NCI-H1930 (cell line): ENCODE measurements at places on chromosomes 12 and 14.

- no peak for DNase-seq
These were observed 154.3 kb upstream of the CRY1 start for GRCh38 chr12:107247650-107248049.

DNA sequence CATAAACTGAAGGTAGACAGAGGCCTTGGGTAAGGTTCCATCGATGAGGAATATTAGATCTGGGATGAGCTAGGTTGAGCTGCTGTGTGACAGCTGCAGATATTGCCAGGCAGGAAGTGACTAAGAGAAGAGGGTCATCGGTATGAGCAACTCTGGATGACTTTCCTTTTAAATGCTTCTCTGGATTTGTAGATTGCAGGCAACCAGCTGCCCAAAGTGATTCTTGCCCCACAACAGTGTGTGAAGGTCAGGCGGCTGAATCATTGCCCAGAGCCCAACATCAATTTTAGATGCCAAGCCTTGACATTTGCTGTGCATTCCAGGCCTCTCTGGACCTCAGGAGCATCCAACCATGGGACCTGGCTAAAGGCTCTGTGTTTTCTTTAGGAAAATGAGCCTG is 255.9 kb downstream of the DPF3 start:
- no peak for DNase-seq

DNA sequence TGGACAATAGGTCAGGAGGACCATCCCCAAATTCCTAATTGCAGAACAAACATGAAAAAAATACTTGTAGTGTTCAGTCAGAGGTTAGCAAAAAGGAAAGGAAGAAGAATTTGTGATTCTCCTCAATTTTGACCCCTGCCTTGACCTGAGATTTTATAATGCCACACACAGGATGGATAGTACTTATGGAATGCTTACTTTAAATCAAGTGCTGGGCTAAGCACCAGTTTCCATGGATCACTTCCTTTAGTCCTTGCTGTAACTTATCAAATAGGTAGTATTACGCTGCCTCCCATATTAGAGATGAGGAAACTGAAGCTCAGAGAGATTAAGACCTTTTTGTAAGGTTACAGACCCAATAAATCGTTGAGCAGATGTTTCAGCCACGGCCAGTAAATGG is 81.2 kb upstream of the OVCH1 start:
- DNase-seq, result no peak

- DNase-seq, result no peak
These were observed 1204.8 kb downstream of the GALC start for GRCh38 chr14:86788224-86788623.

DNA sequence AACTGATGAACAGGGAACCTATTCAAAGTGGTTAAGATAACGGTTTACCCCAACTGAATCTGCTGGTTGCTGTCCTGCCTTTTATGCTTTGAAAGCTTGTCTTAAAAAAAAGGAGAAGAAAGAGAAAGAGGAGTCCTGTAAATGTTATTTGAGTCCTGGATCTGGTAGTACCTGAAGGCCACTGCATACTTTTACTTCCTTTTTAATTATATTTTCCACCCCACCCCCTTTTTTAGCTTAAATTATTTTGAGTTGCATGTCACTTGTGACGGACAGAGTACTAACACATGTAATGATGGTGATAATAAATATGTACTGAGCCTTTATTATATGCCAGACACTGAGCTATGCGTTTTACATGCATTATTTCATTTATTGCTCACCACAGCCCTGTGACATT is 2.5 kb upstream of the AMIGO2 start:
- DNase-seq, result no peak

- DNase-seq, result no peak
These were observed 252.3 kb downstream of the KTN1 start for GRCh38 chr14:55832122-55832911.

- DNase-seq, result no peak
These were observed 1224.1 kb upstream of the SEL1L start for GRCh38 chr14:82757776-82758175.

DNA sequence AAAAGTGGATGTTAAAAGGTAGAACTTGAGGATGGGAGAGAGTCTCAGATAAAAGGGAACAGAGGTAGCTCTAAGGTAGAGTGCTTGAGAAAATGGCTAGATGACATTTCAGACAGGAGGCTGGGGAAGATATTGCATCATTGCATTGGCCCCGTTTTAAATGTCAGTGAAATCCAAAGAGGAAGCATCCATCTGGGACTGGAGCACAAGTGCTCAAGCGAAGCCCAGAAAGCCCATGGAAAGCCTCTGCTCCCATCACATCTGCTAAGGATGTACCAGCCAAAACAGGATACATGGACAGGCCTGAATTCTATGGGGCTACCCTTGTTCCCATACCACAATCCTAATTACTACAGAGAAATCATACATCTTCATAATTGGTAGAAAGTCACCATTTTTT is 581.5 kb upstream of the TMEM132C start:
- DNase-seq, result no peak

- no peak for DNase-seq
These were observed 24.9 kb downstream of the FBXO21 start for GRCh38 chr12:117165342-117165741.

- no peak for DNase-seq
These were observed 65.0 kb upstream of the AMIGO2 start for GRCh38 chr12:47144769-47145168.

DNA sequence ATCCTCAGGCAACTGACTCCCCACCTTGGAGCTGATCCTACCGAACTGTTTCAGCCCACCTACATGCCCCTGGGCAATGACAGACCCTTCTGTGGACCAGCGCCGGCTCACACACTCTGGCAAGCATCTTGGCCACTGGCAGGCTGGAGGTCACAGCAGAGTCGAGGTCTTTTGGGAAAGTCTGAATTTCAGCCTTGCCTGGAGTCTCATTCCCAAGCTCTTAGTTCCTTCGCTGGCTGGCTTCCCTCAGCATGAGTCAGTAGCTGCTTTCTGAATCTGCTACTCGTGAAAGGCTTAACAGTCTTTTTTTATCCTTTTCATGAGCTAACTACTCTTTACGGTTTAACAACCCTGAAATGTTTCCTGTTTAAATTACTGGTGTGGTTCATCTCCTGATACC is 44.5 kb downstream of the ASCL4 start:
- no peak for DNase-seq

DNA sequence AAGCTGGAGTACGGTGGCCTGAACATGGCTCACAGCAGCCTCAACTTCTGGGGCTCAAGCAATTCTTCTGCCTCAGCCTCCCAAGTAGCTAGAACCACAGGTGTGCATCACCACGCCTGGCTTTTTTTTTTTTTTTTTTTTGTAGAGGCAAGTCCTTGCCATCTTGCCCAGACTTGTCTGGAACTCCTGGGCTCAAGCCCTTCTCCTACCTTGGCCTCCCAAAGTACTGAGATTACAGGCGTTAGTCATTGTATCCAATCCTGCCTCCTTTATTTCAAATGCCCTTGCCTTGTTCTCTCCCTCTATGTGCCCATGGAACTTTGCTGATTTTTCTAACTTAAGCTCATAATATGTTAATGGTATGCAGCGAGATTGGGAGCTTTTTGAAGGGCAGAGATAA is 49.2 kb upstream of the PRICKLE1 start:
- no peak for DNase-seq

DNA sequence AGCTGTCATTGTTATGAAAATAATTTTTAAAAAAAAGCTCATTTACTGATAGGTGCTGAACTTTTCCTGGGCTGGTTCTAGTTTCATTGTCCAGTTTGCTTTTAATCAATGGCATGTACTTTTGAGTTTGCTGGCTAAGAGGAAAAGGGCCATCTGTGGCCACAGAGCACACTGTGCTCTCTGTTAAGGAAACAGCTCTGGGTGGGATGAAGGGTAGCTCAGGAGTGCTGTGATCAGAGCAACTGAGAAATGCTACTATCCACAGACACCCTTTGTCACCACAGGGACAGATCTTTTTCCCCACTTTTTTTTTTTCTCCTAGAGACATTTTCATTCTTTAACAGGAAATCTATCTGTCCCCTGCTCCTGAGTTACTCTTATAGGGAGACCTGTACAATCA is 387.1 kb upstream of the PRICKLE1 start:
- DNase-seq, result no peak

- DNase-seq, result no peak
These were observed 141.9 kb downstream of the DPF3 start for GRCh38 chr14:72752034-72752412.

DNA sequence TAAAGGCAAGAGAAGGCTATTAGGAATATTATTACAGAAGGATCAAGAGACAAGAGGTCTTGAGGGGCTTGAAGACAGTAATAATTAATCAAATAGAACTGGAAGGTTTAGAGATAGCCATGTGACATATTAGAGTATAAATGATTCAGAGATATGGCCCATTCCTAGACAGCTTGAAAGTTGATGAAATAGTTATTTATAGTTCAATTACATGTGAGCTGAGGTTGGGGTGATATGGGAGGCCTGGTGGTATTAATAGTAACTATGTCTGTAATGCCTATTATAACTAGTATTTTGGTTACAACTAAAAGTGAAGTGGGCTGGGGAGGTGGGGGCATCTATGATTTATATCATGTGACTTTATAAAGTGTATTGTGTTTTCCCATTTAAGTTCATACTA is 14.1 kb upstream of the MIS18BP1 start:
- DNase-seq, result no peak

- no peak for DNase-seq
These were observed 40.7 kb downstream of the PTPRQ start for GRCh38 chr12:80484746-80485145.

DNA sequence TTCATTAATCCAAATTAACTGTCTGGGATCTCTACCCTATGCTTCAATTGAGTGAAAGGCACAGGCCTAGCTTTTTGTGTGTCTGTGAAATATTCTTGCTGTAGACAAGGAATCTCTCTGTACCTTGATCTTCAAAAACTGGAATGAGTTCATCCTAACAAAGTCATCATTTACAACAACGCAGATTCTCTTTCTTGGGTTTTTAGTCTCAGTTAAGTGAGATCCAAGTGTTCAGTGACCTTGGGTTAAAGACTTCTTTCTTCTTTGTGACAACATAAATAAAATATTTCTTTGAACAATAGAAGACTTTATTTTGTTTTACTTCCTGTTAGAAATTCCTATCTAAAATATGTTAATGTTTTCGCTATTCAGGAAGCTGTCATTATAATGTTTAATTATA is 192.2 kb upstream of the LMNTD1 start:
- DNase-seq, result no peak

DNA sequence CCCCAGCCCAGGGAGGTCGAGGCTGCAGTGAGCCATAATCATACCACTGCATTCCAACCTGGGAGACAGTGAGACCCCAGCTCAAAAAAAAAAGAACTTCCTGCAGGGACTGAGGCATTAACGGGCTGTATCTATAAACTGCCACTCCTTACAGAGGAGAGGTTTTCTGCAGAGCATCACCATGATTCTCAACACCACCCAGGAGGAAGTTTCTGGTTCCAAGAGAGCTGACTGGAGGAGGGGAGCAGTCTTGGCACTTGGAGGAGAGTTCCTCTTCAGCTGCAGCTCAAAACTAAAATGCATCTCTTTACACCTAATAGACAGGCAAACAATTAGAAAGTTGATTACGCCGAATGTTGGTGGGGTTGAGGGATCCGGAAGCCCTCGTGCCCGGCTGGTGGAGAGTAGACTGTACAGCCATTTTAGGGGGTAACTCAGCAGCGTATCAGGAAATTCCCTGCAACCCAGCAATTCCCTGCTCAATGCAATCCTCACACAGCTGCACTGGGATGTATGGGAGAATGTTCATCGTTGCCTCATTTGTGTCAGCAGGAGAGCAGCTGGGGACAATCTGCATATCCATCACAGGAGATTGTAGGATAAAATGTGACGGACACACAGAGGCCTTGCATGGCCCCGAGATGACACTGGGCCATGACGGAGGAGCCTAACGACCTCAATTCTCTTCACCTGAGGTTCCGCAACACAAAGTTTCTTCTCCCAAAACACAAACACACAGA is 36.6 kb downstream of the ACTN1 start:
- DNase-seq, result no peak

DNA sequence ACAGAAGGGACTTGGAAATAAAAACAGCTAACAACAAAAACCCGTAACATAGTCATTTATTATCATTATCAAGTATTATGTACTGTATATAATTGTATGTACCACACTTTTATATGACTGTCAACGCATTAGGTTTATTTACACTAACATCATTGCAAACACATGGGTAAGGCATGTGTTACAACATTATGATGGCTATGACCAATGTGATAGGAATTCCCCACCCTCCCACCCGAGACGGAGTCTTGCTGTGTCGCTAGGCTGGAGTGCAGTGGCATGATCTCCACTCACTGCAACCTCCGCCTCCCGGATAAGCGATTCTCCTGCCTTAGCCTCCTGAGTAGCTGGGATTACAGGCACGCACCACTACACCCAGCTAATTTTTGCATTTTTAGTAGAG is 82.6 kb downstream of the ERC1 start:
- no peak for DNase-seq

DNA sequence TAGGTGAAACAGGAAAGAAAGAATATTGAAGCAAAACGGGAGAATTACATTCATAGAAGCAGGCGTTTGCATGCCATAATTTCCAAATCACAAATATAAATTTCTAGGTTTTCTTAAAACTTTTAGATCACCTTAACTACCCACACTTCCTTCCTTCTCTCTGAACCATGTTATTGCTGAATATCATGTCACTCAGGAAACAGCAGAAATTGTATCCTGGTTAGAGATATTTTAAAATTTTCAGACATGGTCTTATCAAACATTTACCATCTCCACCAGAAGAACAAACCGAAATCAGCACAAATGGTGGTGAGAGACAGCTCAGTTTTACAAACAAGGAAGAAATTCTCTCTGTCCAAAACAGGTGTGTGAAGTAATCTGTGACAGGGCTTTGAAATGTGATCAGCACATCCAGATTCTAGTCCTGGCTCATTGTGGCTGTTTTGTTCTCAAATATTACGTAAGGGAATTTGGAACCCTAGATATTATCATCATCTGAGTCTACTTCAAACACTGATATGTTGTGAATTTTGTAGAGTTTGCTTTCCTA is 16.3 kb downstream of the TESPA1 start:
- no peak for DNase-seq

DNA sequence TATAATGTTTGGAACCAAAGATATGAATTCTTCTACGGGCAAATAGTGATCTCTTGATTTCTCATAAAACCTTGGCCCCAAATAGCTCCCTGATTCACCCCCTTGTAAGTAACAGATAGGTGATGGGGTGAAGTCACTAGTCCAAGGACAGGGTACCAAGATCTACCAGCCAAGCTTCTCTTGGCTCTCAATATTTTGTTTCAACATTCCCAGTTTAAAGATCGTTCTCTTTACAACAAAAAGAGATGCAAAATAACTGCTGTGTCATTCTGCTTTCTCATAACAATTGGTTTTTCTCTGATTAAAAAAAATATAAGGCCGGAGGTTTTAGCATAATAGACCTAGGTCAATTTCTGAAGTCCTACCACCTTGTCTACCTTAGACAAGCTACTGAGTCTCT is 11.8 kb downstream of the PAH start:
- no peak for DNase-seq

DNA sequence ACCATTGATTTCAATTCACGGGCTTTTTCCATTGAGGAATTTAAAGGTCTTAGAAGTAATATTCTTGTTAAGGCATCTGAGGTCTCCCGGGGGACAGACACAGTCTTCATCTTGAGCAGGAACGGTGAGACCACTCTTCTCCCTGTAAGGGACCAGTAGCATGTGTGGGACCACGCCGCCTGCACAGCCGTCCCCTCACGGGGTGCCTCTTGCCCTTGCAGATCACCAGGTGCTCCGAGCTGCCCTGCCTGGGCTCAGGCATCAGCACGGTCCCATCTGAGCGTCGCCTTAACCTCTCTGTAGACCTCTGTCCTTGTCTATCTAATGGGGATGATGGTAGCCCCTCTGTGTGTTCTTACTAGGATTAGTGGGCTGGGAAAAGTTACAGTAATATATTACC is 74.1 kb downstream of the PPP2R5C start:
- no peak for DNase-seq

- no peak for DNase-seq
These were observed 18.6 kb downstream of the MYRFL start for GRCh38 chr12:69843608-69844007.
